ENCODE measurements at places on chromosomes 6 and 20.

- DNase-seq, result peak; percentile 6
Observed at GRCh38 chr20:34037121-34037520, 43.4 kb downstream of the RALY start.

GRCh38 chr6:13395272-13396237 is 67.2 kb upstream of the TBC1D7 start:
- DNase-seq, result no peak

DNA sequence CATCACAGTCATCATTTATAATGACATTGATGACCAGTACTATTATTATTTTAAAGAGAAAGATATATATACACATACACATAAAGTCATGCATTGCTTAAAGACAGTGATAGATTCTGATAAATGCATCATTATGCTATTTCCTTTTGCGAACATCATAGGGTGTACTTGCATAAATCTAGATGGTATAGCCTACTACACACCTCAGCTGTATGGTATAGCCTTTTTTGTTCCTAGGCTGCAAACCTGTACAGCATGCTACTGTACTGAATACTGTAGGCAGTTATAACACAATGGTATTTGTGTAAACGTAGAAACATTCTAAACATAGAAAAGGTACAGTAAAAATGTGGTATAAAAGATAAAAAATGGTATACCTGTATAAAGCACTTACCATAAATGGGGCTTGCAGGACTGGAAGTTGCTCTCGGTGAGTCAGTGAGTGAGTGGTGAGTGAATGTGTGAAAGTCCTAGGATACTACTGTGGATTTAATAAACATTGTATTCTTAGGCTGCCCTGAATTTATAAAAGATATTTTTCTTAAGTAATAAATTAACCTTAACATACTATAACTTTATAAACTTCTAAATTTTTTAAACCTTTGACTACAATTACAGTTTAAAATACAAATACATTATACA is 23.9 kb downstream of the QKI start:
- DNase-seq, result no peak

GRCh38 chr6:62645274-62645673 is 359.2 kb upstream of the KHDRBS2 start:
- DNase-seq, result no peak

- no peak for DNase-seq
Observed at GRCh38 chr6:127178746-127179145, 60.3 kb downstream of the RSPO3 start.

GRCh38 chr6:166969390-166970002 is 13.1 kb upstream of the RNASET2 start:
- no peak for DNase-seq

Measured in stimulated activated CD8-positive, alpha-beta memory T cell treated with anti-CD3 and anti-CD28 coated beads, Interleukin-15, amount 100 ng/mL, for 24 hours (primary cell).